Stimulated activated CD4-positive, alpha-beta T cell treated with anti-CD3 and anti-CD28 coated beads, Interleukin-1b, Interleukin-23, amount 100 ng/mL, for 48 hours (primary cell): ENCODE measurements at places on chromosomes 6 and 20.

DNA sequence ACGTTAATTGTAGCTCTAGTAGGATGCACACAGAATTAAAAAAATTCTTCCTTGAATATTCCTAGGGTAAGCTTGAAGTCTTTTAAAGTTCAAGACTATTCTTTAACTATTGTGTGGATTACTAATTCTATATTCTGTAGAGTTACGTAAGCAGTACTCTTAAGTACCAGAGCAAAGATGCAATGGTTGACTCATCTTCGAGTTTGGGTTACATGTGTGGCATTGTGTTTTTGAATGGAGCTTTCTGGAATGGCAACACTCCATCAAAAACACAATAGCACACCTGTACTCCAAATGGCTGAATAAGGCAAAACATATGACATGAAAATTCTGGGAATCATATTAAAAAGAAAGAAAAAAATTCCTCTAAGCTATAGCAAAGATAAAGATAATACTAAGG lies 33.5 kb upstream of the CEP162 start:
- no peak for DNase-seq

DNA sequence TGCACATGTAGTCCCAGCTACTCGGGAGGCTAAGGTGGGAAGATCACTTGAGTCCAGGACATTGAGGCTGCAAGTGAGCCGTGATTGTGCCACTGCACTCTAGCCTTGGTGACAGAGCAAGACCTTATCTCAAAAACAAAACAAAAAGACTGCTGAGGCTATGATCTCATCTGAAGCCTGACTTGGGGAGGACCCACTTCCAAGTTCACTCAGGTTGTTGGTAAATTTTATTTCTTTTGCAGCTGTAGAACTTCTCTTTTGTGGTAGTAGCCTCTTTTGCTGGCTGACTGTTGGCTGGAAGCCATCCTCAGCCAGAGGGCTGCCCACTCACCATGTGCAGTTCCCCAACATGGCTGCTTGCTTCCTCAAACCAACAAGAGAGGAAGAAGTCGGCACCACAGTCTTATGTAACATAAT lies 36.8 kb upstream of the ME1 start:
- no peak for DNase-seq

GRCh38 chr6:7893342-7893741 lies 17.2 kb downstream of the TXNDC5 start:
- DNase-seq, result no peak

DNA sequence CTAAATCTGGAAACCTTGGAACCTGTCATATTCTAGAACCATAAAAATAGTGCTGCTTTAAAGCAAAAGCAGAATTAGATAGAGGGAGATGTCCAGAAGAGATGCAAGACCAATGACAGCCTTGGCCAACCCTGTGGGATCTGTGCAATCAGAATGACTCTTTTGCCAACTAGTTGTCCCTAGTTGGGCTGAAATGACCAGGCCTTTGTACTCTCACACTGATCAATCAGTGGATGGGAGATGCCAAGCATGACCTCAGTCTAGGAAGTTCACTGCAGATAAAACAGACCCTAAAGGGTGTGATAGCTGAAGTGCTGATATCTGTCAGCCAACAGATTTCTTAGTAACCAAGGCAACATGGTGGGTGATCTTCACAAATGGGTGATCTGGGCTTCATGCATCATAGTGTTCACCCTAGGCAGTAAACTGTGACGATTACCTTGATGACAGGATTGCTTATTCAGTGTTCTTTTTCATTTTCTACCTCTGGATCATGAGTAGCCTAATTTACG lies 52.1 kb downstream of the BCKDHB start:
- no peak for DNase-seq

- DNase-seq, result no peak
Observed at GRCh38 chr6:105068407-105068806, 111.4 kb downstream of the POPDC3 start.

- DNase-seq, result no peak
Observed at GRCh38 chr20:58822149-58822548, 28.6 kb downstream of the GNAS-AS1 start.

- DNase-seq, result no peak
Observed at GRCh38 chr6:24004062-24004461, 122.0 kb upstream of the NRSN1 start.

GRCh38 chr20:64149809-64150560 lies 14.3 kb upstream of the MYT1 start:
- no peak for DNase-seq

DNA sequence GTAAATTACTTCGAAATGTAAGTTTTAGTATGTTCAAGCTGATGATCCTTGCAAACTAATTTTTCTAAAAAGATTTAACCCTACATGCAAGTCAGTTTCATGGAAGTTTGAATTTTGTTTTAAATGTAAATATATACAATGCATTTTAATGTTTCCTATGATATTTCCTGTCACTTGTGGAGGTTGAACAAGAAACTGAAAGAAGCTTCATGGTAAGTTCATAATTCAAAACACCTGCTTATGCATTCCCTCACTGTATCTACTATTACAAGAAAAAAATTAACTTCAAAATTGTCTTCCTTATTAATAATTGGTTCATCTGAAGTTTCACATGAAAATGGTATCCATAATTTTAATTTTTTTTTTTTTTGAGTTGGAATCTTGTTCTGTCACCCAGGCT lies 24.8 kb downstream of the KIF6 start:
- DNase-seq, result no peak

DNA sequence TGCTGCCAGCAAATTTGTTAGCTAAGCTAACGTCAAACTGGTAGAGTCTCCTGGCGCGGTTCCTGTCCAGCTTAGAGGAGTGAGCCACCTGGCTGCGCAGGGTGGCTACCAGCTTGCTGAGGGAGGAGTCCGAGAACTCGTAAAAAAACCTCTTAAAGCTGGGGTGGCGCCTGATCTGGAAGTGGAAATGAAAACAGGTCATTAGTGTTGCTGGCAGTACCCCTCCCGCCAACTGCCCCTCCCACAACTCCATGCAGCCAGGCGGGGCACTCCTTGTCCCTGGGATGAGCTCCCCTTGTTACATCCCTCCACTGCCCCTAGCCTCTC lies 17.3 kb downstream of the BNIP5 start:
- DNase-seq, result no peak

DNA sequence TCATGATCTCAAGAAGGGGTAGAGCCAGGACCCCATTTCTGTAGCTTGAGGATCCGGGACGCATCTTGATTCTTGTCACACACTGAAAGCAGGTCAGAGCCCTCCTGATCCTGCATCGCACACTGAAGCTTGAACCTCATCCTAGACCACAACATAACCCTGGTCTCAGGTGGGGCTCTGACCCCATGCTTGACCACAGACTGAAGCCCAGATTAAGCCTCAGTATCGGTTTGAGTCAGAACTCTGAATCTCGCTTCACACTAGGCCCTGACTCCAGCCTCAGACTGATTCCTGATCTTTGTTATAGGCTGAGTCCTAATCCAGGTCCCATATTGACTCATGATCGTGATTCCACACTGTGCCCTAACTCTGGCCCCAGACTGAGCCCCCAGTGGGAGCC lies 8.5 kb upstream of the RSPO4 start:
- DNase-seq, result no peak

DNA sequence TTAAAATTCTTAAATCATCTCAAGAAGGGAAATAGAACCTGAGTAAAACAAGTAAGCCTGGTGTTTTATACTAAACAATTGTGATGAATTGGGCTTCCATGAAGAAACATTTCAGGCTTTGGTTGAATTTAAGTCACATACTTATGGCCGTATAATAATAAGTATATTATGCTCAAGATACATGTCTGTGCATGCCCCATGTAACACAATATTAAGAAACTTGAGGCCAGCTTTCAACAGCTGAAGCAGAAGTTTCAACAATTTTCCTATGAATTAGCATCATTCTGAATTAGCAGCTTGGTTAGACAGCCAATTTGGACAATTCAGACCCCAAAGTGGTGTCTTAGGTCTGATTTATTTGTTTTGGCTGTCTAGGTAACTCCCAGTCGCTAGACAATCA lies 243.7 kb downstream of the MYLK4 start:
- DNase-seq, result no peak

DNA sequence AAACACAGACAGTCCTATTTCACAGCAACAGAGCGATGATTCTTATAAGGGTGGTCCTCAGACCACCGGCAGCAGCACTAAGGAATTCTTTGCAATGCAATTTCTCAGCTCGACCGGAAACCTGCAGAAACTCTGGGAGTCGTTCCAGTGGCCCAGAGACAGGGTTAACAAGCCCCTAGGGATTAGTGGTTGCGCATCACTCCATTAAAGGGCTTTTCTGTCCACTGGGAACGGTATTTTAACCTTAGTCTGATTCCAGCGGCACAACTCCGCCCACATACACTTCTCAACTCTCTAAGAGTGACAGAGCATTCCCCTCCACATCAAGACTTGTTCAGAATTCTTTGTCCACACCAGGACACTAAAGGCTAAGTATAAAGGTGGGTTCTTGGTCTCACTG lies 341.5 kb downstream of the TFAP2A start:
- no peak for DNase-seq

- DNase-seq, result no peak
Observed at GRCh38 chr6:136788069-136788902, 4.0 kb downstream of the MAP3K5 start.

DNA sequence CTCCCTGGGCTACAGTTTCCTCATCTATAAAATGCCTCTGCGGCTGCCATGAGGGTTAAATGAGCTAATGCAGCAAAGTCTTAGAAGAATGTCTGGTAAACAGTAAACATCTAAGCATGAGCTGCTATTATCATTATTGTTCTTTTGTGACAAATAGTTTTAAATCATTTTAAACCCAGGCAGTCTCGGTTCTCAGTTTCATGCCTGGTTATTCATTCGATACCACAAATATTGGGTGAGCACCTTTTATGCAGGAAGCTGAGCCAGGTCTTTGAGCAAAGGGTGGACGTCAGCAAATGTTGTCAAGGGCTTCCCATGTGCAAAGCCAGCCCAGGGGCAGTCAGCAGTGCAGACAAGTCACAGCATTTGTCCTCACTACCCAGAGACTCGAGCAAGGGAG lies 128.7 kb downstream of the NFATC2 start:
- DNase-seq, result no peak
